Astrocyte of the cerebellum (primary cell): ENCODE measurements at places on chromosomes 4 and X.
A peak's percentile ranks its signal among the peaks of the same experiment; 100 is the strongest.

- DNase-seq = no peak
Observed at GRCh38 chrX:45992402-45993123, 552.7 kb downstream of the ZNF674 start.

DNA sequence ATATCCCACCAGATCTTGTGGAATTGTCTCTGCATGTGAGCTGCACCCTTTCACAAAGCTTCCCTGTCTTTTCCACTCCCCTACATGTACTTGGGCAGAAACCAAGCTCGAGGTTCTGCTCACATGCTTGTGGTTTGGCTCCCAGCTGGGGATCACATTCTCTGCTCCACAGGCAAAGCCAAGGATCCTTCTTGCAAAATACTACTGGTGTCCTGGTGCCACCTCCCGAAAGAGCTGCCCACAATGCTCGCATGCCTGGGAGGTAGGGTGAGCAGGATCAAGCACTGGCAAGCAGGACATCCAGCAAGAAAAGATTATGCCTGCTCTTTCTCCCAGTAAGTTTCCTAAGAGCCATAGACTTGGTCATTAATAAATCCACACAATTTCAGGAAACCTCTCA, 45.1 kb upstream of the PPARGC1A start:
- peak; percentile 95 for DNase-seq

DNA sequence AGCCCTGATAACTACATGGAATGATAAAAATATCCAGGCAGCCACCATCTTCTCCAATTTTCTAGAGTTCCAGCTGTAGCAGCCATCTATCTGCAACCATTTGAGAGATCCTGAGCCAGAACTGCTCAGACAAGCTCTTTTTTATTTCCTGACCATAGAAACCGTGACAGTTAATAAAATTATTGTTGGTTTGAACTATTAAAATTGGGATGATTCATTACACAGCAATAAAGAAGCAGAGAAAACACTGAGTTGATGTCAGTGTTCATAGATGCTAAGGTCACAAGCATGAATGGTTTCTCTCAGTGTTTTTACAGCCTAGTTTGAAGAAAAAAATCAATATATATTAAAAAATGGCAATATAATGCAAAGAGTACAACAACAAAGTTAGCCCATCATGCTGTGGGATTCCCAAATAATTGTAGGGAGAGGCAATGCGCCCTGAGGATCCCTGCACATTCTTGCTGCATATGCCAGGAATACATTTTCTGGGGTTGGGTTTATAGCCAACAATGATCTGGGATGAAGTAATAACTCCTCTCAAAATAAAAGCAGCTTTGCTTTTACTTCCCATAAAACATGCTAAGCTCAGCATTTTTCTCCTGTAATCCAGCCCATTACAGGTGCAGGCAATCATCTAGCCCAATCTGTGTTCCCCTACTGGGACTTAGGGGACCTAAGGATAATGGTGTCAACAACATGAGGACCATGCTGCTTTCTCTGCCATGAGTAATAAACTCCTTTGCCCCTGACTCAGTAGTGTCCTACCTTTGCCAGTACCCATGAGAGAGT, 84.0 kb downstream of the PABPC4L start:
- no peak for DNase-seq

DNA sequence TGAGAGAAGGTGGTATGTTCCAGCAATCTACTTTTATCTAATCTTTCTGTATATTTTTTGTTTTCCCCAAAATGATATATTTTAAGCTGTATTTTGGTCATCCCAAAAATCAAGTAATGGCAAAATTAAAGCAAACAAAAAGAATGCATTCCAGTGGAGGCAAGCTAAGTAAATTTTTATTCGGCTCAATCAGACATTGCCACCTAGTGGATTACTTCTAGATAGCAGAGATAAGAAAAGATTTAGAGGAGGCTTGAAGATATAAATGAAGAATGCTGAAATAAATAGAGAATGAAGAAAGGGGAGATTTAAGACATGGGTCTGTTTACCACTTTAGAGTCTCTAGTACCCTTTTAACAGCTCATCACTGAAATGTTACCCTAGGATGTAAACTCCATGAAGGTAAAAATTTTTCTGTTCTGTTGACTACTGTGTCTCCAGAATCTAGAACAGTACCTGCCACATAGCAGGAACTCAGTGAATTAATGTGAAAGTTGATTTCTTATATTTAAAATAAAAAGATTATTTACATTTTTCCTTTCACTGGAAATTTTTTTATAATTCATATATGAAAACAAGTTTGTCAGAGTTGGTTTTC, 110.9 kb upstream of the ANK2 start:
- DNase-seq = peak; percentile 52

GRCh38 chr4:23015821-23016220, 323.1 kb downstream of the GBA3 start:
- no peak for DNase-seq

- no peak for DNase-seq
Observed at GRCh38 chr4:7324651-7325121, 110.0 kb downstream of the PSAPL1 start.

DNA sequence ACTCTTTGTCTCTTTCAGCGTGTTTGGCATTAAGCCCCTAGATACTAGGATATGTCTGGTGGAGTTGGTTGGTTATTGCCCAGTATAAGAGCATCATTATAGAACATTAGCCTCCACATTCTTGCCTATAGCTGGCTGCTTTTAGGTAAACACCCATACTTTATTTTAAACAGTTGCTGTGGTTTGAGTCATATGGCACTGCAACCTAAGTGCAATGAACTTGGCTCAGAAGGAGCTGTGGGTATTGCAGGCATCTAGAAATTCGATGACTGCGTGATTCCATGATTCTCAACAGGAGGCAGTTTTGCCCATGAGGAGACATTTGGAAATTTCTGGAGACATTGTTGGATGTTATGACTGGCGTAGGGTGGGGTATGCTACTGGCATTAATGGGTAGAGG, 49.5 kb downstream of the DCLK2 start:
- no peak for DNase-seq

- DNase-seq = peak; percentile 2
Observed at GRCh38 chr4:107131295-107131694, 95.2 kb upstream of the DKK2 start.

DNA sequence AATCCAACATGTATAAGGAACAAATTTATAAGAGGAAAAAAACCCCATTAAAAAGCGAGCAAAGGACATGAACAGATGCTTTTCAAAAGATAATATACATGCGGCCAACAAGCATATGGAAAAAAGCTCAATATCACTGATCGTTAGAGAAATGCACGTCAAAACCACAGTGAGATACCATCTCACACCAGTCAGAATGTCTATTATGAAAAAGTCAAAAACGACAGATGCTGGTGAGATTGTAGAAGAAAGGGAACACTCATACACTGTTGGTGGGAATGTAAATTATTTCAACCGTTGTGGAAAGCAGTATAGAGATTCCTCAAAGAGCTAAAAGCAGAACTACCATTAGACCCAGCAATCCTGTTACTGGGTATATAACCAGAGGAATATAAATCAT, 465.4 kb downstream of the TMA16 start:
- no peak for DNase-seq

GRCh38 chr4:152344001-152344400, 191.9 kb downstream of the FBXW7 start:
- DNase-seq = no peak

GRCh38 chrX:18098763-18099162, 121.9 kb downstream of the BEND2 start:
- DNase-seq = no peak
